ENCODE measurements at places on chromosomes 5 and 9. TPM values are rescaled to one million over a fixed set of nuclear protein-coding genes. Genes with fewer than 3 reads are reported as not detected.

- no peak for DNase-seq
Measured at GRCh38 chr9:129259375-129259774, 81.3 kb upstream of the IER5L start.

DNA sequence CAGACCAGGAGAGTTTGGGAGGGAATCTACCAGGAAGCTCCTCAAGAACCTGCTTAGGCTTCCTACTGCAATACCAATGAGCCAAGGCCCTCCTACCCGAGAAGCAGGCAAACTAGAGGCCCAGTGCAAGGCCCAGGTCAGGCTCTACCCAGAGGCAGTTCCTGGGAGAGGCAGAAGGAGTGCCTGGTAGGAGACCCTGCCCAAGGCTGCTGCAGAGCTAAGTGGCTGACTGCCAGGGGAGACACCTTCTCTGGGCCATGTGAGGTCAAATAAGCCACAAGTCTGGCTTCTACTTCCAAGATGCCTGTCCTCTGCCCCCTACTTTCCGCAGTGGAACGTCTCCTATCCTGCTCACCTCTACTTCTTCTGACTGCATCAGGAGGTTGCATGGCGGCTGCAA, 17.8 kb downstream of the ACSL6 start:
- DNase-seq = no peak

- DNase-seq = no peak
Measured at GRCh38 chr5:113081881-113082546, 105.4 kb downstream of the DCP2 start.

DNA sequence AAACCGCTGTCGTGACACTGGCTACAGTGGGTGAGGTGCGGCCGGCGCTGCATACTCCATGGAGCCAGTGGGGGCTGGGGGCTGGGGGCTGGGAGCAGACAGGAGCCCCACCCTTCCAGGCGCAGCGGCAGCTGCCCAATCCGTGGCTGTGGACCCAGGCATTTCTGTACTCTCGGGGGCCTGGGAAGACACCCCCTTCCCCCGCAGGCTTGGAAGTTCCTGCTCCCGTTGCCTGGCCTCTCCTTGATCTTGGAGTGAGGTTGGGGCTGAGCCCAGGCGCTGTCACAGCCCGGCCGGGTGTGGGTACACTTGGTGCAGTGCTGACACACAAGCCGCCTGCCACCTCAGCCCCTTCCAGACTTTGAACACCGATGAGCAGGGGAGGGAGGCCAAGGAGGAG, 27.7 kb upstream of the GGTA1 start:
- DNase-seq = no peak

Gene IL9
- not detected for total RNA-seq

Gene FAM221B
- total RNA-seq = not detected

GRCh38 chr5:134492568-134492967, 32.9 kb upstream of the JADE2 start:
- no peak for DNase-seq

GRCh38 chr9:105963343-105964099, 269.2 kb downstream of the TMEM38B start:
- no peak for DNase-seq

GRCh38 chr5:64384765-64385164, 121.0 kb upstream of the RGS7BP start:
- peak; percentile 20 for DNase-seq

Gene GPR151
- total RNA-seq = not detected

Gene SLC25A2
- not detected for total RNA-seq

DNA sequence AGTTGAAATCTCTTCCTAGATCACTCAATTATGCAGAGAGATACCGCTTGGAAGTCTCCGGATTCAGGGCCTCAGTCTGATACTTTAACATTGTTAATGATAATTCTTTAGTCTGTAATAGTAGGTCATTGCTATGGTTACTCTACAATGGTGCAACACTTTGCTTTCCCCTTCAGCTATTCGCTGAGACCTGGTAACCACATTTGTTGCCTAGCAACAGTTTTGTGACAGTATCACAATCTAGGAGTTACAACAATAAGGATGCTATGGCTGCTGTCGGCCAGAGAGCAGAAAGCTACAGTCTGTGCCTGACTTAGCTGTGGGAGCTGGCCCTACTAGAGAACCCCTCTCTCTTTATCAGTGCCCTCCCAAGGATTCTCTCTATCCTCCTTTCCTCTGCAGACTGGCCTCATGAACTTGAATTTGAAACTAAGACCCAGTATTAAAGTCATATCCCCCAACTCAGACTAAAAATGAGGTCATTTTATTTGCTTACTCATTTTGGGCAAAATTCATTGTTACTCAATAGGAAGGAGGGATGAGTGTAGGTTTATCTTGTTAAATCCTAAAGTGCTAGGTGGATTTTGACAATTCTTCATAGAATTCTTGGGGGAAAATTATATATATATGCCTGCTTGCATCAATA, 39.3 kb downstream of the NR2F1 start:
- DNase-seq = no peak

DNA sequence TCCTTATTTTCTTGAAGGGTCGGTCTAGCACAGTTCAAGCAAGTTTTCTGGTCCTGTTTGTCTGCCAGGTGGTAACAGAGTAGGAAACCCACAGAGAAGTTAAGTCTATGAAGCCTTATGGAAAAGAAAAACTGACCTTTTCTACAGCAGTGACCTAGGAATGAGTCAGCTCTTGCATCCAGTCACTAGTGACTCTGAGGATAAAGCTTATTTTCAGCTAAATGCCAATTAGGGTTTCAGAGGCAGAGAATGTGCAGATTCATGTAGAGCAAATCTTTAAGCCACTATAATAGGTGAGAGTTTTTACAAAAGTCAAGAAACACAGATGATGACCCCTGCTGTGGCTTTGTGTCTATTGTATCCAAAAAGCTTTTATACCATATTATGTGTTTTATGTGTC, 100.7 kb downstream of the CWC27 start:
- peak; percentile 4 for DNase-seq

- DNase-seq = no peak
Measured at GRCh38 chr5:6410421-6410820, 32.1 kb upstream of the MED10 start.

Gene LURAP1L
- 10.8 TPM for total RNA-seq

Gene PRDM9
- total RNA-seq = not detected

GRCh38 chr5:165757791-165758190, 2252.4 kb downstream of the MAT2B start:
- no peak for DNase-seq

DNA sequence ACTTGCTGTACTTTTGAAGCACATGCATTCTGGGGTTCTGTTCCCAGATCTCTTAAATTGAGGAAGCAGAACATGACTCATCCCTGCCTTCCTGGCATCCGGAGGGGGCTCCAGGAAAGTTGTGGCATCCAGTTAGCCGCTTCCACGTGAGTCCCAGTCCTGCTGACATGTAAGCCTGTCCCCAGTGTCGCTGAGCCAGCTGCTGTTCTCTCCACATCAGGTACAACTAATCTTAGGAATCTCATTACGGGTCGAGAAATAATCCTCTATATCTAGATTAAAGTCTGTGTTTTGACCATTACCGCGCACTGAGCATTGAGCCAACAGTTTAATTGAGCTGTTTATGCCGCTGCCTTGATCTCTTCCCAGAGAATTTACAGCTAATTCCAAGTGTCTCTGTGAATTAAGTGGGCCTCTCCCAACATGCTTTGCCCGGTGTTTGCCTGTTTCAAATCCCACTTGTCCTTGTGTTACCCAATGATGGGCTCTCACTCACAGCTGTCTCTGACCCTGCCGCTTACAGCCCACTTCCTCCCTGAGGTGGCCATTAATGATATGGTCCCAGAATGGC, 10.5 kb upstream of the SHB start:
- no peak for DNase-seq

Gene PCDHA12
- total RNA-seq = not detected
